ENCODE measurements at places on chromosomes 5 and 9.

- DNase-seq: no peak
Measured at GRCh38 chr5:179304466-179304865, 40.8 kb downstream of the ADAMTS2 start.

- DNase-seq: no peak
Measured at GRCh38 chr9:109683521-109683920, 96.5 kb upstream of the PALM2AKAP2 start.

- no peak for DNase-seq
Measured at GRCh38 chr5:24364711-24365110, 280.1 kb downstream of the CDH10 start.

DNA sequence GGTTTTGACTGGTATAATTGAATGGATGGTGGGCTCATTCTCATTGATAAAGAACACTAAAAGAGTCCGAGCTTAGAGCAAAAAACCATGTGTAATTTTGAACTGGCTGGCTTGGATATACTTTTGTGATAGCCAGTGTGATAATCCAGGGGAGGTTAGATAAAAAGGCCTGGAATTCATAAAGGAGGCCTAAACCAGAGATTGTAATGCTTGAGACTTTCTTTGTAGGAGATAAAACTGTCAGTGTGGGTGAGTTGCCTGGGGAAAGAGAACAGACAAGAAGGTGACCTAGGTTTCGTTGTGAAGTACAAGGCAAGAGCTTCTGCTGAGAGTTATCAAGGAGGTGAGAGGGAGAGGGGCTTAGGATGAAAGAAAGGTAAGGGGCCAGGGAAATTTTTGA lies 17.0 kb upstream of the NMUR2 start:
- DNase-seq: no peak

DNA sequence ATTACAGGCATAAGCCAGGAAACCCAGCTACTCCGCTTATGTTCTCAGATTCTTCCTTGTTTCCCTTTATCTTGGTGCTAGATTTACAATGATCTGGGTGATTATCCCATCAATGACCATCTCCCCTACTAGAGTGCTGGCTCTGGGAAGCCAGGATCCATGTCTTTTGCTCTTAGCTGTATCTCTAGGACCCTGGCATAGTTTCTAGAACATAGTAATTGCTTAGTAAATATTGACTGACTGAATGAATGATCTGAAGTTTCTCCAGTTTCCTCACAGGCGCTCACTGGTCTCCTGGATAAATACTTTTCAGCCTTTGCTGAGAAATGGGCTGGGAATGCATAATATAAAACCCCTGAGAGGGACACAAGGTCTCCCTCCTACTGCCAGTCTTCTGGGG lies 60.0 kb upstream of the KLF9 start:
- DNase-seq: no peak

DNA sequence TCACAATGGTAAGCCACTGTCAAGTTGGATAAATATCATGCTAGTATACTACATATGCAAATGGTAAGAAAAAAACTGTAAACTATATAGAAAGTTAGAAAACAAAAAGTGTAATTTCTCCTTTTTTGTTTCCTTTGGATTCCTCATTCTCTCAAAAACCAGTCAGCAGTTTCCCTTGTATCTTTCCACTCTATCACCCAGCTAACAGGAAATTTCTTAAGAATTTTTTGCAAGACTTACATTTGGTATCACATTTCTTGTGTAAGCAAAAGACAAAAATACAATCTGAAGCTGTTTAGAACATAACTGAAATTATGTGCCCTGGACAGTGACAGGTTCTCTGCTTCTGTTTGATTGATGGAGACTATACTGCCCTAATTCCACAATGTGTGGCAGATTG lies 25.2 kb upstream of the MSH3 start:
- DNase-seq: no peak

GRCh38 chr5:60232036-60232795 lies 338.7 kb upstream of the PDE4D start:
- no peak for DNase-seq

- peak; percentile 41 for DNase-seq
Measured at GRCh38 chr5:176365351-176366231, at the start of gene ARL10. Gene ARL10, plus strand, starts transcription at chr5:176365487. Its CDS starts 77 bp downstream, at chr5:176365564.

DNA sequence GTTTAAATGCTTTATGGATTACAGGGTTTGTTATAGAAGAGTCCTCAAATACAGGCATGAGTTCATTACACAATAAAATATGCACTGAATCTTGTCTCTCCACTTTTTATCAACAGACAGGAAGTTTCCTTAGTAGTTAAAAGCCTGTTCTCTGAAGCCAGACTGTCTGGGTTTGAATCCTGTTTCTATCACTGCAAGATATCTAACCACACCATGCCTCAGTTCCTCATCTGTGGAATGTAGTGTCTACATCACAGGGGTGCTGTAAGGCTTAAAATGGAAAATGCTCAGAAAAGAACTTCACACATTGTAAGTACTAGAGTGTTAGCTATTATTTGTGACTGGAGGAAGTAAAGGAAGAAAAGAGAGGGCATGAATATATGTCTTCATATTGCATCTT lies 9.3 kb downstream of the LIX1 start:
- DNase-seq: no peak

DNA sequence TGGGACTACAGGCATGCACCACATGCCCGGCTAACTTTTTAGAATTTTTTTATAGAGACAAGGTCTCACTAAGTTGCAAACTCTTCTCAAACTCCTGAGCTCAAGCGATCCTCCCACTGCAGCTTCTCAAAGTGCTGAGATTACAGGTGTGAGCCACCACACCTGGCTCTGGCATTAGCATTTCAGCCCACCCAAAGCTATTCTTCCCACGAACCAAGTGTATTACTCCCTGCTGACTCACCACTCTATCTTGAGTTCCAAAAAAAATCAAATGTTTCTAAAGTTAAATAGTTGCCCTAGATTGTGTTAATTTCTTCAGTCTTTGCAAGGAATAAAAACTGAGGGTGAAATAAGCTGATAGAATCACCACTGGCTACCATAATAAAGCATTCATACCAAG lies 205.5 kb downstream of the ARRDC3 start:
- no peak for DNase-seq

- no peak for DNase-seq
Measured at GRCh38 chr9:92185096-92185495, 69.9 kb upstream of the SPTLC1 start.

DNA sequence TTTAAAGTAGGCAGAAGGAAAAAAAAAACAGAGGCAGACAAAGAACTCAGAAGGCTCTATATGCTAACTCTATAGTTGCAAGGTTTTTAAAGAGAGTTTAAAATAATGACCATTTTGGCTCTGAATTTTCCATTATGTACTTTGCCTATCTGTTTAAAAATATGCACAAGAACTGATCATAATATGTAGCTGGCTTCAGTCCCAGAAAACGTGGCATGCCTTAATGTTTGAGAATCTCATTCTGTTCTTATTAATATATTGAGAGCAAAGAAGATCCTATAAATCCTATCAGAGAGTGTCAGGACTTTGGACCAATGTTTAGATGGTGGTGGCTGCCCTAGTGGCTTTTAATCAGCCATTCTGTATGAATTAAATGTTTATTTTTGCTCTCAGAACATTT lies 121.5 kb downstream of the JMY start:
- no peak for DNase-seq

DNA sequence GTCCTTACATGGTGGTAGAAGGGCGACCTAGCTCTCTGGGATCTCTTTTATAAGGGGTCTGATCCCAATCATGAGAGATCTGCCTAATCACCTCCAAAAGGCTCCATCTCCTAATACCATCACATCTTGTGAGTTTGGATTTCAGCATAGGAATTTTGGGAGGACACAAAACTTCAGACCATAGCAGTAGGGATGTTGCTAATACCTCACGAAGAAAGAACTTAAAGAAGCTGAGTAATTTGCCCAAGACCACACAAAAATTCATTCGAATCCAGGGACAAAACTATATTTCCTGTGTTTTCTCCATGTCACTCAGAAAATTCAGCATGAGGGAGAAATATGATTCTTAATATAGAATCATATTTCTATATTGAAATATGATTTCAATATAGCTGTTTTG lies 32.7 kb downstream of the MTAP start:
- no peak for DNase-seq

GRCh38 chr5:102596113-102596512 lies 97.3 kb upstream of the SLCO6A1 start:
- DNase-seq: no peak

DNA sequence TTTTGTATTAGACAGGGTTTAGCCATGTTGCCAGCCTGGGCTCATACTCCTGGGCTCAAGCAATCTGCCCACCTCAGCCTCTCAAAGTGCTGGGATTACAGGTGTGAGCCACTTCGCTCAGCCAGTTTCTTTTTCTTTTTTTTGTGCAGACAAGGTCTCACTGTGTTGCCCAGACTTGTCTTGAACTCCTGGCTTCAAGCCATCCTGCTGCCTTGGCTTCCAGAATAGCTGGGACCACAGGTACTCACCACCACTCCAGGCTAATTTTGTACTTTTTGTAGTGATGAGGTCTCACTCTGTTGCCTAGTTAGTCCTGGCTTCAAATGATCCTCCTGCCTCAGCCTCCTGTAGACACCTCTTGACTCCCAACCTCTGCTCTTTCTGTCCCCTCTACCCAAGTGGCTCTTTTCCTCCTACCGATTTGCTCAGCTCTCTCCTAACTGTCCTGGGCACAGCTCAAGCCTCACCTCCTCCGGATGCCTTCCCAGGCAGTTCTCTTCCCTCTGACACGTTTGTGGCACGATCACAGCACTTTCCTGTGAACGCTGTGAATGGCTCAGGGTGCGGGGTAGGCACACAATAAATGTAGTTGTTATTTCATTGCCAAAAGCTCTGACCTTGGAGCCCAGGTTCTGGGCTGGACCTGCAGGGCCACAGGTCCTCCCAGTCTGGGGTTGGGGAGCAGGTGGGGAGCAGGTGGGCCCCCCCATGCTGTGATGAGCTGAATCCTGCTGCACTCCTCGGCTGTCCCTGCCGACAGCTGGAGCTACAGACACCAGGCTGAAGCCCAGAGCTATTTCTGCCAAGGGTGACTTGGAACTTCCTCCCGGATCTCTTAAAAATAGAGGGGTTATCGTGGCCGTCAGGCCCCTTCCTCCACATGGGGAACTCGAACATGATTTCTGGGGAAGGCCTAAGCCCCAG lies 23.9 kb downstream of the GFI1B start:
- DNase-seq: no peak

DNA sequence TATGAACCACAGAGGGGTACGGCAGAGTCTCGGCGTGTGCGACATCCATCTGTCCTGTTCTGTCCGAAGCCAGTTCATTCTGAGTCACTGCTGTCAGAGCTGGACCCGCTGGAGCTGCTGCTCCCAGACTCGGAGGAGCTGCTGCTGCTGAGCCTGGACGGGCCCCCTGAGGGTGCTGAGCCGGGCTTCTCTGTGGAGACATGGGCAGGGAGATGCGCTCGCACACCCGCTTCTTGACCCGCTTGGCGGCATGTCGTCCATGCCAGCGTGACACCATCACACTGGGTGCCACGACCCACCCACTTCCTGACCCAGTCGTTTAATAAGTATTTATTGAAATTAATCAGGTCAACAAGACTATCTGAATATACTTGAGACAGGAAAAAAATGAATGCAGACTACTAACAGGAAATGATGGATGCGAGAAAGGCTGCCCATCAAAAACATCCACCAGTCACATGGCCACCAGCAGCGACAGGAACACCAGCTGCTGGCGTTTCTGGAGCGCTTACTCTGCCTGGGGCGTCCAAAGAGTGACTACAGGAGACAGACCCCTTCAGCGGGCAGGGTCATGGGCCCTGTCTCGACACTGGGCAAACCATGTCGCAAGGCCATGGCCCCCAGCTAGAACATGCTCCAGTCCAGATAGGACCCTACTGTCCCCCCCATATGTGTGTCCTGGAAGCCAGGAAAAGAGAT lies 8.4 kb downstream of the BRD3OS start:
- DNase-seq: no peak

DNA sequence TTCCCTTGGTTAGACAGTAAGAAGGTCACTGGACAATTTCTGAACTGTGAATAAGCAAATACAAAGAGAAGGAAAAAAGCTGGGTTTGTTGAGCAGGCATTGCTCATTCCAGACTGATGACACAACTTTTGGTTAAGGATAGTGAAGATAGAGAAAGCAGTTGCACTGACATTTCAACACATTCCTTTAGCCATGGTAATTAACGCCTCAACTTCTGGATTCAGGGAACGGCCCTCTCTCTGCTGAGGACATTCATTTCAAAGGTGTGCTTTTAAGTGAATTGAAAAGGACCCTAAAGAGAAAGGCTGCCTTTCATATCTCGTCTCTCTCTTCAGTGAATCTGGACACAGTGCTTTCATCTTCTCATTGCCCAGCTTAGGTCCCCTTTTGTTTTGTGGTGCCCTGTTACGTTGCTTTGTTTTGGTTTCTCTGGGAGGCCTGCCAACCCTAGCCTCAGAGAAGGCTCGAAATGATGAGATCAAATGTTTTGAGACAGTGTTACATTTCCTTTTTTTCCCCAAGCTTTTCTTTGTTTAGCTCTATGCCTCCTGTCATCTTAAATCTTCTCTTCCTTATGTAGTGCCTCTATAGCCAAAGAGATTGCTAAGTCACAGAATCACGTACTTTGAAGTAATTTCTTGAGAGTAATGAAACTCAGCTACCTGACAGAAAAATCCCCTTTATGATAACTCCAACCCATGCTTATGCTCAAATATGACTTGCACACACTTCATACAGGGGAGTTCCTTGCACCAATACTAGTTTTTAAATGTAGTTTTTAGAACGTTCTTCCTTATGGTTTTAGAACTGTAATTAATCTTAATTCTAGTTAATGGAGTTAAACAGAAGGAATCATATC lies 94.4 kb upstream of the IFNE start:
- DNase-seq: peak; percentile 7

DNA sequence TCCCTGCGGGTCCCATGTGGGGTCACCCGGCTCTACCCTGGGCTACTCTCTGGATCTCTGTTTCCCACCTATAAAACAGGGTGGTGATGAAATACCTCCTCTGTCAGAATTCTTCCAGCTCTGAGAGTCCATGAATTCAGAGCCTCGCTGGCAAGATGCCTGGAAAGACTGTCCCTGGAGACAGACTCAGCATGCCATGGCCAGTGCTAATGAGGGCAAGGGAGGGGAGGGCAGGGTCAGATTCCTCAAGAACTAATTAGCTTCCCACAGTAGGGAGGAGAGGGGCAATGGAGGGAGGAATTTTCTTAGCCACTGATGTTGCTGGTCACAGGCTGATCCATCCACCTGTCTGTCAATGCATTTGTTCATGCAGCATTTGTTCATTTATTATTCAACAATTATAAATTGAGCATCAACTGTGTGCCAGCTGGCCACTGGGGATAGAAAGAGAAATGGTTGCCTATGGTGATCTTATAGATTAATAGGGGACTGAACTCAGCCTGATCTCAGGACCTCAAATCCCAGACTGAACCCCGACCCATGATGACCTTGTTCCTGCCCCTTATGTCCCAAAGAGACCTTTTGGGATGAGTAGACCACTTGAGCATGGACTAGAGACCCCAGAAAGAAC lies 4.7 kb downstream of the SYNPO start:
- DNase-seq: no peak

GRCh38 chr5:1930880-1931603 lies 48.3 kb upstream of the IRX4 start:
- DNase-seq: no peak

Measured in activated CD4-positive, alpha-beta T cell treated with anti-CD3 and anti-CD28 coated beads, Interleukin-2, amount 50 U/mL, for 1 hour (primary cell).